ENCODE measurements at places on chromosomes 1 and 21.

GRCh38 chr1:228335406-228336307 is 71.0 kb downstream of the TRIM11 start:
- DNase-seq = no peak

DNA sequence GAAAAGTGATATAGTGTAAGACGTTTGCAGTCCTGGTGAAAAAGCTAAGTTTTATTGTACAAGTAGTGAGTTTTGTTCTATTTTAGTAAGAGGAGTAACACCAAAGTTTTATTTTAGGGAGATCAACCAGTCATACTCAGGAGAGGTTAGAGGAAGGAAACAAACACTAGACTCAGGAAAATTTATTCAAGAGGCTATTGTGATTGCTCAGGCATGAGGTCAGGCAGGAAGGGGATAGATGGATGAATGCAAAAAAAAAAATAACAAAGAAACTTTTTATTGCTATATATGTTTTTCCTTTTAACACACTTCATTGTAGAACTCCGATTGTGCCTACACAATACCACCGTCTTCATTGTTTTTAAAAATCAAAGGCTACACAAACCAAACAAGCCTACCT is 189.0 kb downstream of the LYPLAL1 start:
- DNase-seq = no peak

DNA sequence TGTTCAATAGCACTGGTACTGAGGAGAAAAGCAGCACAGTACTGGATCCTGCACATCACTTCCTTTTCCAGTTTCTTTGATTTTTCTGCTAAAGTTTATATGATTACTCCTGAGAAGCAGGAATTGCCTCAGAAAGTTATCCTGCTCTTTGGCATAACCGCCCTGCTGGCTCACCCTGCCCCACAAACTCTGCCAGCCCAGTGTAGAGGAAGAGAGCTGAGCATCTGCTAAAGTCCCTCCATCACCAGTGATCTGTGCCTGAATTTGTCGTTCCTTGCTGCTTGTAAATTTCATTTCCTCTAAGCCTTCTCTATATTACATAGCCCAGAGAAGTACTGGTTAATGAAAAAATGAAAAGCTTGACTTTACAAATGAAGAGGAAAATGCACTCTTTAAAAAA is 87.0 kb upstream of the C1orf21 start:
- DNase-seq = no peak

DNA sequence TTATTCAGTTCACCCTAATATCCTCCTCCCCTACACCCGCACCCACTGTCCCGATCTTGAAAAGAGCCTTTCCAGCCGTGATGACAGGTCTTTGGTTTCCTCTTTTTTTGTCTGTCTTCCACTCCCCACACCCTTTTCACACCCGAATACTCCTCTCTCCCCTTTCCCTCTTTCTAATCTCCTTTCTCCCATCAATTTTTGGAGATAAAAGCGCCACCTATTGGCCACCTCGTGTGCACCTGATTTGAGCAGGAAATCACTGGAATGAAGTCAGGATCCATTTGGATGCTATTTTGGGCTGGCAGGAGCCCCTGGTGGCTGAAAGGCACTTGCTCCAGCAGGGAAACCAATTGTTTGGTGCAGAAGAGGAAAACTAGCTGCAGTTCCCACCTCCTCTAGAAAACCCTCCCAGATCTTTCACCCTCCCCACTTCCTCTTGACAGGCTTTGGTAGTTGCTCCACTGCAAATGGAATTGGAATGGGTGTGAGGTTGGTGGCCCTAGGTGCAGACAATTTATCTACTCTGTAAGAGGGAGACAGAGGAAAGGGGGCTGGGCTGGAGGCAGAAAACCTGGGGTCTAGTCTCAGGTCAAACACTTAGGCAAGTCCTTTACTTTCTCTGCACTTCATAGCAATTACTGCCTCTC is 8.4 kb downstream of the FOXE3 start:
- DNase-seq = peak; percentile 27

- peak; percentile 66 for DNase-seq
These were observed 225.8 kb upstream of the PROX1 start for GRCh38 chr1:213761845-213762407.

- no peak for DNase-seq
These were observed 45.9 kb downstream of the OLIG1 start for GRCh38 chr21:33115631-33116510.

GRCh38 chr1:30327370-30328099 is 395.9 kb downstream of the MATN1 start:
- no peak for DNase-seq

DNA sequence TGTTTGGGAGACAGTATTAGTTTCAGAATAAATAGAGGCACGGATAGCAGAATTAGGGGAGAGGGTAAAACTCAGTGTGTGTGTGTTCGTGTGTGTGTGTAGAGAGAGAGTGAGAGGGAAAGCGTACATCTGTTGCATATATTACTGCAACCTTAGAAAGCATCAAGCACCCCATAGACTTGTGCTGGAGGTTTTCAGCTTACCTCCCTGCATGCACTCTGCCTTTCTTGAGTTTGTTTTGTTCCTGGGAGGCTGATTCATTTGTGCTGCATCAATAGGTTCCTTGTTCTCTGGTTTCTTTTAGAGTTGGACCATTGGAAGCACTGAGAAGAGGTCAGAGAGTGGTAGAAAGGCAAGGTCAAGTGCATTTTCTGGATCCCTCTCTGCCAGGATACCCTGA is 104.4 kb upstream of the KCNK1 start:
- no peak for DNase-seq

- DNase-seq = no peak
These were observed 90.7 kb downstream of the RPE65 start for GRCh38 chr1:68359045-68359444.

DNA sequence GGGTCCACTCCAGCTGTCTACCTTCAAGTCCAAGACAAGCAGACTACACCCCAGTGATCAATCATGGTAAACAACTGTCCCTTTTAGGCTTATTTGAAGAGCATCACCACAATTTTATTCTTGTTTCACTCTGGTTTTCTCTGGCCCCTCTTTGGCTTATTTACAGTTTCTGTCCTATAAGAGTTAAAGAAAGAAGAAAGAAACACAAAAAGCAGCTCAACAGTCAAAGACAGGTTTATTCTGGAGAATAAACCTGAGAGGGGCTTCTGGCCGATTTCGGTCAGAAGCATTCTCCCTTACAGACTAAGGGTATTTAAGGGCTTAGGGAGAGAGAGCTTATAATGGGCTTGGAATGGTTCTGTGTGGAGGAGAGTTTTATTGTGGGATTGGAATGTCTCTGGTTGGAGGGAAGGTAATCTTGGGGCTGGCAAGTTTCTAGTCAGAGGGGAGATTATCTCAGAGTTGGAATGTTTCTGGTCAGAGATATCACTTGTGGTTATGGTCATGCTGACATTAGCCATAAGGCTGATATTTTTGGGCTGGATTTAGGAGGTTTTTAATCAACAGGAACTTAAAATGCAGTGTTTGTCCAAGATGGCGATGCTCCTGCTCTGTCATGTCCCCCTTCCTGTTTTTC is 161.0 kb downstream of the URB2 start:
- DNase-seq = no peak

All from CD4-positive, alpha-beta T cell treated with Interleukin-6 for 4 hours (primary cell).